Mucosa of gallbladder (tissue), 1 donor: ENCODE measurements at places on chromosomes 1 and 21.

DNA sequence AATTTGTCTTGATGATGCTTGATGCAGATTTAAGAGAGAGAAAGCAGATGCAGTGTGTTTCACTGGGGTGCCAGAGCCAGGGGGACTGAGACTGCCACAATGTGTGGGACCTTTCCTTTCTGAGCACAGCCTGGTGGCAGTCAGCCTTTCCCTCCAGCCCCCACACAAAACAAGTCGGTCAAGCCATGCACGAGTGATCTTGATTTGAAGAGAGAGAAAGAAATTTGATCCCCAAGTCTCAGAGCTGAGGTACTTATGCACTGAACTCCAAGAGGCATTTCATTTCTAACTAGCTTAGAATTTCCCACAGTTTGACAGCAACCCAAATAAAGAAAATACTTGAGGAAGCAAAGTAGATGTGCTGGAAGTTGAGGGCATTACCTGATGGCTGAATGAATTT is 193.8 kb downstream of the ST6GALNAC3 start:
- no peak for DNase-seq

GRCh38 chr1:173861731-173862145 is 6.1 kb downstream of the GAS5 start:
- DNase-seq = no peak

DNA sequence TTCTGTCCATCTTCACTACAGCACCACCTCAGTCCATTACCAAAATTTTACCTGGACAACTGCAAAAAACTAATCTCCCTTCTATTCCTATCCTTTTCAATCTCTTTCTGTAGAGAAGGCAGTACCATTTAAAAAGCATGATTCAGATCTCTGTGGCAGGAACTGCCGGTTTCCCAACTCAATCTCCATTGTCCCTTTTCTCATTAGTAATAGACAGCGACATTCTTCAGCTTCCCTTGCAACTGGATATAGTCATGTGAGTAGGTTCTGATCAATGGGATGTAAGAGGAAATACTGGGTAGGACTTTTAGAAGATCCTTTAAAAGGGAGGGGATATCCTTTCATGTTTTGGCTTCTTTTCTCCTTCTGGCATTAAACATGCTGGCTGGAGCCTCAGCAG is 74.9 kb downstream of the ADCY10 start:
- DNase-seq = no peak

- no peak for DNase-seq
These were observed 3.8 kb downstream of the CDK18 start for GRCh38 chr1:205508227-205508714.

DNA sequence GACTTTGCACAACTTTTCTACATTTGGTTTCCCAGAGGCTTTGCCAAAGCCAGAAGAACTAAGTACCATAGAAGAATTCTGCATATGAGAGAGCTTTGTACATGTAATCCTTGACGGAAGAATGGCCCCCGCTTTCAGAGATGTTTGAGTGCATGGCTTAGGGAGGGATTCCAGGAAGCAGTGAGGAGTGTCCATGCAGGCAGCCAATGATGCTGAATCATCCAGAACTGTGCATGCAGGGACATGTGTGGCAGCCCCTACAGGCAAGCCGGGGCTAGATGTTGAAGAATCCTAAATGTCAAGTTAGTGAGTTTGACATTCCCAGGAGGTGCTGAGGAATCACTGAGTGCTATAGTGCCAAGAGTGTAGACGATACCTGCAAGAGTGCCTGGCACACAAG is 9.9 kb upstream of the HAO2 start:
- DNase-seq = no peak

DNA sequence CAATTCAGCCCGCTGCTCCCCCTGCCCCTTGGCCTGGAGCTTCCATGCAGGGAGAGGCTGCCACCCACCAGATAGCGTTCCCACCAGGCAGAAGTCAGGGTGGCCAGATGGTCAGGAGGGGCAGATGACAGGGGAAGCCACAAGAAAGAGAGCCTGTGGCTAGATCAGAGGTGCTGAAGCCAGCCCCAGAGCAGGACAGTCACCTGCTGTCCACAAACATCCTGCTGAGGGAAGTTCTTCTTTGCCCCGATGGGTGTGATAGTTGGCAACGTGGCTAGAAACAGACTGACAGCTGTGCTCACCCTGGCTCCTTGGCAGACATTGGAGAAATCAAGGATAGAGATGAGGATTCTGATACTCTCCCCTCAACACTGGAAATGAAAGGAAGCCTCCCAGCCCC is 27.2 kb upstream of the SRP9 start:
- no peak for DNase-seq

DNA sequence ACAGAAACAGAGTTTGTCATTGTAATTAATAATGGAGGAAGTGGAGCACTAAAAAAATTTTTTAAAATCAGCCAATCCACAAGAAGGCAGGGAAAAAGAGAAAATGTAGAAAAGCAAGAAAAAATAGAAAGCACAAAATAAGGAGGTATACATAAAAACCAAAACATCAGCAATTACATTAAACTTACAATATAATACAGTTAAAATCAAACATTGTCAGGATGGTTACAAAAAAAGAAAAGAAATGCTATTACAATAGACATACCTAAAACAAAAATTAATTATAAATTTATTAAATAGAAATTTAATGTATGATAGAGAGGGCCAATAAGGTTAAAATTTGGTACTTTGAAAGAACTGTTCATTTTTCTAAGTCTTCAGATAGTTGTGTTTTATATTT is 38.7 kb downstream of the PRSS38 start:
- no peak for DNase-seq

DNA sequence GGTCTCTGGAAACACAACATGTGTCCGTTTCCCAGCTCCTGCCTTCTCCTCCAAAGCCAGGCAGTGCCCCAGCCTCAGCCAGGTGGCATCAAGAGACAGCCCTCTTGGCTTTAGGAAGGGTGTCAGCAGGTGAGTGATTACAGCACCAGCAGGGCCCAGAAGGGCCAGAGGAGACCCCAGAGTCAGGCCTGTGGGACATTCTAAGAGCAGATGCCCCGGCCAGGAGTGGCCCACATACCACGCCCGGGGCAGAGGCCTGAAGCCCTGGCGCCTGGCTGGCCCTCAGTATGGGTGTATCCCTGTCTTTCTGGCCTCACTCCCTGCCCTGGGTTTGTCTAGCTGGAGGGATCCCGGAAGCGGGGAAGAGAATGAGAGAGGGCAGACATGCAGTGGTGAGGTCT is 109.2 kb downstream of the CASZ1 start:
- DNase-seq = no peak

DNA sequence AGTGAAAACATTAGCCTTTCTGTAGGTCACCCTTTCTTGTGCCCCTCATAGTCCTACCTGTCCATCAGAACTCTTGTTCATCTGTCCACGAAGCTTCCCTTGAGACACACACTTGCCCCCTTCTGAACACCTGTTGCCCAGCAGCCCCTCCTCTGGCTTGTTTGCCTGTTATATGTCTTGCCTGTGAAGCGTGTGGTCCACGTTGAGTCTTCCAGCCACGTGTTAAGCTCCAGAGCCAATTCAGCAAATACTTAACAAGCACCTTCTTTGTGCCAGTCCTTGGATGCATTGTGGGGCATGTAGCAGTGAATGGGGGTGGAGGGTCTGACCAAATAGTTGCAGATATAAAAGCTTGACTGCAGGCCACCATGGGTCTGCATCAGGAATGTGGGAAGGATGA is 66.6 kb downstream of the MAN1C1 start:
- no peak for DNase-seq

DNA sequence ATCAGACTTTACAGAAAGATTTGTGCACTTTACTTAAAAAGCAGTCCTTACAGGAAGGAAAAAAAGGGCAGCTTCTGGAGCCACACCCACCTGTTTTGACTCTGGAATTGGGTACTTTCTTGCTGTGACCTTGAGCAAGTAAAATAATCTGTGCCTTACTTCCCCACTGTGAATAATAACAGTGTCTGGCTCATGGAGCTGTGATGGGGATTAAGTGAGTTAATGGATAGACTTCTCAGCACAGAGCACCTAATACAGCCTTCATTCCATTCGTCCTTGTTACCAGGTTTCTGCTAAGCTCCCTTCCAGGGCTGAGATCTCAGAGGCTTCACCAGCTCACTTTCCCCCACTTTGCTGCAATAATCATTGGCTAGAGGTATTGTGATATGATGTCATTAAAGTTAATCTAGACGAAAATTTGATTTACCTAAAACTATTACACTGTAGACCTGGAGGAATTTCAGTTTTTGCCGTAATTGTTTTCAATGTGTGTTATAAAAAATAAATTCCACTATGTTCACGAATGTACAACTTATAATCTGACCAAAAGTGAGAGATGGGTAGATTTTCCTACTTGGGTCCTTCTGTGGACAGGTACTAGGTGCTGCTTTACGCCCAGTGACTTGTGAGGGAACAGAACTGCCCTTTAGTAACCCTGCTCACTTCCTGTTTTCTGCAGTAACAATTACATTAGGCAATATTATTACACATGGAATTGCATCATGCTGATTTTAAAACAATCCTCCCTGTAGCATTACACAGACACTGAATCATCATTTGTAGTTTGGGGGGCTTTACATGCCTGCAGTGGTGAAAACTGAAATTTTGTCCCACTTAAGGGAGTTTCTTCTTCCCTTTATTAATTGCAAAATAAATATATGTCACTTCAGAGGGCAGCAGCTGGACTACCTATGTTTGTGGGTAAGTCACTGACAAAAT is 19.7 kb upstream of the ABCG1 start:
- DNase-seq = no peak

DNA sequence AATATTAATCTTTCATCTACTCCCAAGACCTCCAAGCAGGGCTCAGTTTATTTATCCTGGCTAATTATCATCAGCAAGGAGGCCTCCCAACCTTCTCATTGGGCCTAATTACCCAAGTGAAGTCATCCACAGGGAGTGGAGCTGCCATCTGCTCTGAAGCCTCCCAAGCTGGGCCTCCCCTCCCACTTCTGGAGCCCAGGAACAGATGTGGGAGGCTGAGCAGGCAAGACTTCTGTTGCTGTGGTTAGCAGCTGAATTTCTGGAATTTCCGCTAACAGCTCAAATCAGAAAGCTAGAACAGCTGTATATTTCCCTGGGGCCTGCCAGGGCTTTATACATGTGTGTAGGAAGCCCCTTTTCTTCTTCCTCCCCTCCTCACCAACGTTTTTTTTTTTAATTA is 127.5 kb downstream of the UCK2 start:
- no peak for DNase-seq

GRCh38 chr1:244680667-244681066 is 27.7 kb downstream of the DESI2 start:
- no peak for DNase-seq

- no peak for DNase-seq
These were observed 14.0 kb downstream of the A3GALT2 start for GRCh38 chr1:33306653-33307493.

- DNase-seq = no peak
These were observed 831 bp downstream of the TMEM52 start for GRCh38 chr1:1917995-1918900.

DNA sequence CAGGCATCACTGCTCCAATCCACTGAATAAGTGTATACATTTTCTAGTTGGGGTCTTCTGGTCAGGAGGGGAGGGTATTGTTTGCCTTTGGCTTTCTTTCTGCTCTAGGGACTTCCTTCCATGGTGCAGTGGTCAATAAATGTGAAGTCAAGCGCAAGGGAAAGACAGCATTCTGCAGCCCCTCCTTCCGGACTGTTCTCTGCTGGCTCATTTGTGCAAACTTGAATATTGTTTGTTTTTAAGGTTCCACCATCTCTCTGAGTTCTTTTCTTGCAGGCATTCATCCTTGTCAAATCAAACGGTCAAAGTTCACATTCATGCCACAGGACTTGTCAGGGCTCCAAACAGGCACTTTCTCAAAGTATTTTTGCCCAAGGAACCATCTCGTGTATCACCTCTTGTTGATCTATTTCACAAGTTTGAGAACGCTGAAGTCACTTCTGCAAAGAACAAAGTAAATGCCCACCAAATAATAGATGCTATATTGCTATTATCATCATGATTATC is 205.6 kb upstream of the KAZN start:
- DNase-seq = no peak

- DNase-seq = no peak
These were observed 11.8 kb upstream of the RPL5 start for GRCh38 chr1:92820024-92820423.

DNA sequence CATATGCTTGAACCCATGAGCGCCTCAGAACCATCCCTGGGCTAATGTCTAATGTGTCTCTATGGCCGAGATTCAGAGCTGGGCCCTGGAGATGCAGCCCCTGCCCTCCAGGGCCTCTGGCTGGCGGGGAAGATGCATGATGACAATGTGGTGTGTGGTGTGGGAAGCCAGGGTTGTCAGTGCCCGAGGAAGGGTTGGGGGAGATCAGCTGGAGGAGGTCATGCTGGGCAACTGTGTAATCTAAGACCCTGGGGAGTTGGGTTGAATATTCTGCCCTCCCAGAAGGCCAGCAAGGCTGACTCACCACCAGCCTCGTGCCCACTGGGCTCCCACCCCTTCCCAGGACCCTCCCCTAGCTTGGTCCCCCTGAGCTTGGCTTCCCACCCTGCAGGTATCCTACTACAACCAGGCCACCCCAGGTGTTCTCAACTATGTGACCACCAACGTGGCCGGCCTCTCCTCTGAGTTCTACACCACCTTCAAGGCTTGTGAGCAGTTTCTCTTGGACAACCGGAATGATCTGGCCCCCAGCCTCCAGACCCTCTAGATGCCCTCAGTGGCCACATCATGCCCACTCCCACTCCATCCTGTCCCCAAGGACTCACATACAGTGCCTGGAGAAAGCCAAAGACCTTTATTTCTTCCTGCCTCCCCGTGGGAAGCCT is 14.6 kb downstream of the FAM151A start:
- no peak for DNase-seq

- DNase-seq = no peak
These were observed 192.9 kb downstream of the RHOU start for GRCh38 chr1:228927946-228928898.

DNA sequence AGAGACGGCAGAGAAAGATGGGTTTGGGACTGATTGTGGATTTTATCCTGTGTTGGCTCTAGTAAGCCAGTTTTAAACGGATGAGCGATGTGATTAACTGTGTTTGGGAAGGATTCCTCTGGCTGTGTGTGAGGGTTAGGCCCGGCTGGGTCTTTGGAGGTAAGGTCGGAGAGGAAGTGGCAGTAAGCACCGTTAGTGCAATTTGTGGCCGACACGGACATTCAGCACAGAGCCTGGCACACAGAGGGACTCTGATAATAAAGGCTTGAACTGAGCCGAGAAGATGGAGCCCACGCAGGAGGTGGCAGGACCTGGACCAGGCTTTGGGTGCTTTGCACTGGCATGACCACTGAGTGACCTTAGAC is 1.3 kb downstream of the MTFR1L start:
- DNase-seq = no peak

GRCh38 chr1:238950784-238951183 is 435.6 kb upstream of the CHRM3 start:
- no peak for DNase-seq

DNA sequence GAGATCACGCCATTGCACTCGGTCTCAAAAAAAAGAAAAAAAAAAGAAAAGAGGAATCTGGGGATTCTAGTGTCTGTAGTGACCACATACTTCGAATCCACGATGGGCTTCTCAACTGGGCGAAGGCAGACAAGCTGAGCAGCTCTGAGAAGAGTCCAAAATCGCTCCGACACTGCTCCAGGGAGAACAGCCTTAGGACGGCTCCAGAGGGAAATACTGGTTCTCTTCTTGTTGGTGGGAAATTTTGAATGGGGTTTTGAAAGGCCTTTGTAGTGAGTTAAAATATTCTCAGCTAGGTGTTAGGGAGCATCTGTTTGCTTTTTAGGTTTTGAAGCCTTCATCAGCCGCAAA is 18.3 kb upstream of the HJV start:
- no peak for DNase-seq
